T-helper 1 cell (primary cell): ENCODE measurements at places on chromosomes 2 and 18.

DNA sequence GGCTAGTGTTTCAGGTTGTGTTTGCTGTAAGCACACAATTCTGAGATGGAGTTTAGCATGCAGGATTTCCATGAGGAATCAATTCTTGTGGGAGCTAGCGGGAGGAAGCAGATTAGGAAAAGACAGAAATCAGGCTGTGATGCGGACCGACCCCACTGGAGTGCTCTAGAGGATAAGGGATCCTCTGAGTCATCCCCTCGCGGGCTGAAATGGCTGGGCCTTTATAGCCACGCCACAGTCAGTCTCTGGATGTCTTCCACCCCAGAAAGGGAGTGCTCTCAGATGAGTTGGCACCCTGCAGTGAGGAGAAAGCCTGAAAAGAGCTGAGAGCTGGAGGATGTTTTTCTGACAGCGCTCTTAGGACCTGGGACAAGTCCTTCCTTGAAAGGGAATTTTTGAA lies 102.4 kb downstream of the GALNT3 start:
- no peak for DNase-seq

GRCh38 chr2:119696494-119697030 lies 17.6 kb downstream of the TMEM177 start:
- DNase-seq: no peak

- no peak for DNase-seq
These were observed 35.1 kb upstream of the MTX2 start for GRCh38 chr2:176234156-176234555.

GRCh38 chr18:13223311-13224143 lies 5.0 kb downstream of the LDLRAD4 start:
- no peak for DNase-seq

DNA sequence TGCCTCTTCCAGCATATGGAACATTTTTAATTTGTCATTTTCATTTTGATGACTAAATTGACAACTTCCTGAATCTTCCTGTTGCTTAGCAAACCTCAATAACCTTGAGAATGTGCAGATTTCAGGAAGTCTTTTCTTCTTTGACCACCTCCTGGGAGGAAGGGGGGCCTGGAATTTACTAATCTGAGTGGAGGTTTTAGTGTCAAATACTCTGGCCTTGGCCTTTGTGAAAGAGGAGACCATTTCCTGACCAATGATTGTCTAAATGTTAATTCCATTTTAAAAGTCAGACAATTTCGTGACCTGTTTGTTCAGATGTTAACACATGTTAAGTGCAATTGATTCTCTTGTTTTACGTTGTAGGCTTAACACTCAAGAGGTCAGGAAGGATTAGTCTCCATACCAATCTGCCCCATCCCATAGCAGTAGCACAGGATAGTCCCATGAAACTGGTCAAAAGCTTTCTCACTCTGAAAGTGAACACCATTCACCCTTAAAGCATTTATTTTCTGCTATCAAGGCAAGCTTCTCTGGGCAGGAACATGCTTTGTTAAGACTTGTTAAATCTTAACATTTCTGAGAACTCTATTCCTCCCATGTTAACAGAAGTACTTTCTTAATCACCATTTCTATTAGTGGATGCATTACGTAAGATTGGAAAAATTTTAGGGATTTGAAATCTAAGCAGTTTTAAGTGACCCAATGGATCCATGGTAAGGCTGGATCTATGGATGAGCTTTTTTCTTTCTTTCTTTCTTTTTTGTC lies 219.6 kb downstream of the RND3 start:
- no peak for DNase-seq

DNA sequence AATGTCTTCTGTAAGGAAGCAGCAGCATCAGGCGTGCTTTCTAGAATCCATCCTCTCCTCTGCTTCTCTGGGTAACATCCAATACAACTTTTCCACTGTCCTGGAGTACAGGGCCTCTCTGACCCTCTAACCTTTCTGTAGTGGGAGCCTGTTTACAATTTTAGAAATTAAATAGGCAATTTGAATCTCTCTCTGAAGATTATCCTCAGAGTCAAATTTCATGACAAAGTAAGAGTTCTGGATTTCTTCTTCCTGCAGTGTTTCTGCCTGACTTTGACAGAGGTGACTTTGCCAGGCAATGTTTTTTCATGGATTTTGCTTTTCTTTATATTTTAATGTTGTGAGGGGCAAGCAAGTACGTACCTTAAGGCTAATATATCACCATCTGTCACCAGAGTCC lies 558.4 kb downstream of the PARD3B start:
- no peak for DNase-seq

DNA sequence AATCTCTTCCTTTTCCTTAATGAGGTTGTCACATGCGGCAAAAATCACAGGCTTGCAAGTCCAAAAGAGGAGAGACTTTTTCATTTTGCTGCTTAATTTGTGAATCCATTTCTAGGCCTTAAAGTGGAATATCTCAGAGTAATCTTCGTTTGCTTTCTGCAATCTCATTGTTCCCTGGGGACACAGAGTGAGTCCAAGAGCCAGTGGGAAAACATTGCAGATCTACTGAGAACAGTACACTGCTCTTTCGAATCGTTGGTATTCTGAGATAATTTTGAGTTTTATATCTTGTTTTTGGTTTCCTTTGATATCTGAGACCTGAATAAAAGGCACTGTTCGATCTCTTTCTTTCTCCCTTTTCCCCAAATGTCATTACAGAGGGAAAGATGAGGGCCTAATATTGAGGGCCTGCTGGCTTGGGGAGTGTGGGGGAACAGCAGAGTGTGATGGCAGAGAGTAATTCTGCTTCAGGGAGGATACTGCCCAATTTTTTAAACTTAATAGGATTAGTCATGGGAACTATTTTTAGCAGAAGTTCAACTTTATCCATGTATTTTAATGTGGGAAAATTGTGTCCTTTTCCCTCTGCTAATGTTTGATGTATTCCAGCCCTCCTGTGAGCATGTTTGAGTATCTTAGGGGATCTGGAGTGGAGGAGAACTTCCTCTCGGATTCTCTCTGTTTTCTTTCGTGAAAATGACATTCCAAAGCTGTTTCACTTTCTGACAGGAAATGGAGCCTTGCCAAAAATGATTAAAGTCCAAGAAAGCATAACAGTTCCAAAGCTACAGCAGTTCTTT lies 418.2 kb upstream of the ZEB2 start:
- no peak for DNase-seq

GRCh38 chr2:218878926-218879761 lies 1.5 kb upstream of the WNT10A start:
- no peak for DNase-seq

DNA sequence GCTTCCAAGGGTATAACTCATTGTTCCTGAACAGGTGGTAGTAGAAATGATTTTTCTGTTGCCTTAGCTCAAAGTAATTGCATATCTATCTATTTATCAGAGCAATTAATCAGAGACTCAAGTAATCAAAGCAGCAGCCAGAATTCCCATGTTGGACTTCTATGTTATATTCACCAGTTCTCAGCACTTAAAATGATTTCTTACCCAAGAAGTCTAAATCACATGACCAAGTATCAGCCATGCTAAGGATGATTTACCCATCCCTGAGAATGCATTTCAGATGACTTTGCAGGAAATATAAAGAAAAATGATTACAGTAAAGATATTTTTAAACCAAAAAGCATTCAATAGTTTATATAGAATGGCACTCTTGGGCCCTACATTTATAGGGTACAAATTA lies 352.2 kb downstream of the NUP35 start:
- DNase-seq: no peak

- DNase-seq: no peak
These were observed 35.9 kb upstream of the KLF11 start for GRCh38 chr2:10007435-10007834.

DNA sequence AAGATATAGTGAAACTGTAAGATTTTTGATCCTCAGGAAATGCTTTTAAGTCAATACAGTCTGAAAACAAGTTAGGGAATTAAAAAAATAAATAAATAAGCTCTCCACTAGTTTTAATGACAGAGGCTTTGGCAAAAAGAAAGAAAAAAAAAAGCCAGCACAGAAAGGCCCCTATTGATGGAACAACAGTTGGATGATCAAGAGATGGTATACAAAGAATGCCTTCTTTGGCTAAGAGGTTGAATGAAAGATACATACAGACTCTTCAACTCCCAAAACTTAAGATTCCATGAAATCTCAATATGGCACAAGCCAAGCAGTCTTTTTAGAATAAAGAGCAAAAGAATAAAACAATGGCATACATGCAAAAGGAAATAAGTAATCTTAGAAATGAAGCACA lies 64.0 kb upstream of the GALNT5 start:
- DNase-seq: no peak

DNA sequence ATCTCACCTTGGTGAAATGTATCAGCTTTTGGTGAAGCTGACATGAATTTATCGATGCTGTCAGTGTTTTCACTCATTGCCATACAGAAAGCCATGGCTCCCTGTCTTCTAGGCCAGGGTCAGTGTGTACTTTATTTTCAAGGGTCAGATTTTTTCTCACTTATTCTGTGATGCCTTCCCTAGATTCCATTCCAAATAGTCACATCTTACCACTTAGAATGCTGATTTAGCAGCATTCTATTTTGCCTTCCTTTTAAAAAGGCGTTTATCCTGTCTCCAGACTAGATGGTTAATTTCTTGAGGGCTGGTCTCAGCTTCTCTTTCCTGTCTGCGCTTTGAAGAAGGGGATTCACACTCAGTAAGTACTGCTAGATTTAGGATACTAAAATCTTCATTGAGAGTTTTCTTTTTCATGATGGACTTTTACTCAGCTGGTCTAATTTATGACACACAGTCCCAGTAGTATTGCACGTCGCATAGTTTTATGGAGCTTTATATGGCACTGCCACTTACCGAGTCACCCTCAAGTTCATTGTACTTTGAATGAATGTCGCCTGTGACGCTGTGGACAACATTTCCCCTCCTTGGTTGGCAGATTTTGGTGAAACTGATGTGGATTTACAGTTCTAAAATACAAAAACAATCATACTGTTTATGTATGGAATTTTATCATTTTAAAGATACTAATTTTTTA lies 194.0 kb downstream of the ZNF407 start:
- DNase-seq: no peak

DNA sequence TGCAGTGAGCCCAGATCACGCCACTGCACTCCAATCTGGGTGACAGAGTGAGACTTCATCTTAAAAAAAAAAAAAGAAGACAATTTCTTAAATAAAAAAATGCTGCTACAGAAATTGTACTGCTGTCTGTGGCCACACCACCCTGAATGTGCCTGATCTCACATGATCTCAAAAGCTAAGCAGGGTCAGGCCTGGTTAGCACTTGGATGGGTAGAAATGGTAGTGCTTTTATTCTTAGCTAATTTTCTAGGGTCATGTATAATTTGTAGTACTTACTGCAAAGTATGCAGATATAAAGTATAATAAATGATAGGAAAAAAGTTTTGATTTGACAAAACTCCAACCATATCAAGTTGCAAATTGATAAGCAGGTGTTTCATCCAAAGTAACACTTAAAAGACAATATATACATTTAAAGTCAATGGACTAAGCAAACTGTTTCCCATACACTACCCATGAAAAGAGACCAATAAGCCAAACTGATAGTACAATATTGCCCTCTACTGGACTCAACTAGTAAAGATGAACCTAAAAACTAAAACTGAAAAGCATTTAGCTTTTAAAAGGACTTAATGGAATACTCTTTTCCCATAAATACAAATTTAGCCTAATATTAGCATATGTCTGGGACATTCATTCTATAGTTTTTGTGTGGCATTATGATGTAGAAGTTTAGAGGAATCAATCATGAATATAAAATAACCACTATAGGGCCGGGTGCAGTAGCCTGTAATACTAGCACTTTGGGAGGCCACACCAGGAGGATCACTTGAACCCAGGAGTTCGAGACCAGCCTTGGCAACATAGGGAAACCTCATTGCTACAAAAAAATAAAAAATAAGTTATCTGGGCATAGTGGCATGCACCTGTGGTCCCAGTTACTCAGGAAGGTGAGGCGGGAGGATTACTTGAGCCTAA lies 18.6 kb upstream of the PEX13 start:
- DNase-seq: no peak

DNA sequence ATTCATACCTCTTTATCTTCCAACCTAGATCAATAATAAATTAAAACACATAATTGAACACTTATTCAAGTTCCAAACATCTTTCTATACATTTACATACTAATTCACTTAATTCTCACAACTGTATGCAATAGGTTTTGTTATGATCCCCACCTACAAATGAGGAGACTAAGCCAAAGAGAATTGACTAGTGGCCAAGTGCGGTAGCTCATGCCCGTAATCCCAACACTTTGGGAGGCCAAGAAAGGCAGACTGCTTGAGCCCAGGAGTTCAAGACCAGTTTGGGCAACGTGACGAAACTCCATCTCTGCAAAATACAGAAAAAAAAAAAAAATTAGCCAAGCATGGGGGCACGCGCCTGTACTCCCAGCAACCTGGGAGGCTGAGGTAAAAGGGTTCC lies 36.8 kb downstream of the KCNG3 start:
- DNase-seq: no peak

GRCh38 chr18:74128159-74128558 lies 19.5 kb downstream of the FBXO15 start:
- no peak for DNase-seq

DNA sequence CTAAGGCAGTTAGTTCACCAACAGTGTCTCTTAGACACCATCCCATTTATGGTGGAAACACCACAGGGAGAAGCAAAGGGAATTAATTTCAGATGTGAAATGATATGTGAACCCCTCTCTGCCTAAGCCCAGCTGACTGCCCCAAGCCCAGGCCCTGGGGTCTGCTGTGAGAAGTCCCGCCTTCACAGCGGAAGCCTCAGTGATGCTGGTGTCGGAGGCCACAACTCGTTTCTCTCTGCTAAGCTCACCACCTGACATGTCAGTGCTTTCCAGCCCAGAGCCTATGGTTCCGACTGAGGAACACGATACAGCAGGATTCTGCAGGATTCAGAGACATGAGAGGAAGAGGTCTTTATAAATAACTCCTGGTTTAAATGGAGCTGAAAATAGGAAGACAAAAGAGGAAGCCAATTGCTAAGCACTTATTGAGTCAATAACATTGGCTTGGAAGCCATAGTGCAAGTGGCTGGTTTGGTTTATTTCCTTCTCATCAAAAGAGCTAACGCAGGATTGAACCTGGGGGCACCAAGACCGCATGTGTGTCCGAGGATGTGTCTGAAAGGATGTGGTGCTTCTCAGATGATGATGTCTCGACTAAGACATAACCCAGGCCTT lies 21.9 kb upstream of the LOXHD1 start:
- no peak for DNase-seq

- DNase-seq: no peak
These were observed 7.7 kb downstream of the HK2 start for GRCh38 chr2:74841641-74842040.

DNA sequence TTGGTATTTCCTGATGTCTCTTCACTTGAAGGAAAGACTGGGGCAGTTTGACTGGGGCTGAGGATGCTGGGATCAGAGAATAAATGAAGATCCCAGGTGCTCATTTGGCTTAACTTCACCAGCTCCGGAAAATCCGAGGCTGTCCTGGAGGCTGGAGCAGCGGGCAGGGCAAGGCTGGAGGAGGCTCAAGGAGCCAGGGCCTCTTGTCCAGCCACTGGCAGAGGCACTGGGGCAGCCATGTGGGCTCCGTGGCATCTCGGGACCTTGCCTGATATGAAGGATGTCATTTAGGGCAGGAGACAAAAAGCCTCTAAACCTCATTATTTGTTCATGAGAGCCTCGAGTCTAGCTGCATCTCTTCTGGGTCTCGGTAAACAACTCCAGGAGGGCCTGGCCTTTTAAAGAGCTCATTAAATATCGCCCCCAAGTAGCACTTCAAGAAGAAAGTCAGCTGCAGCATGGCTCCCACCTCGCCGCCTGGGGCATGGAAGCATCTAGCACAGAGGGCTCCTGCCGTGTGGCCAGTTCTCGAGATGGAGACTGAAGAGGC lies 13.5 kb upstream of the GPR55 start:
- DNase-seq: no peak

- DNase-seq: no peak
These were observed 402.6 kb downstream of the NBAS start for GRCh38 chr2:15158532-15158931.

- DNase-seq: no peak
These were observed 215.7 kb downstream of the MREG start for GRCh38 chr2:215797676-215798075.
